Foreskin melanocyte (primary cell): ENCODE measurements at places on chromosomes 6 and 20.
A peak's percentile ranks its signal among the peaks of the same experiment; 100 is the strongest.

DNA sequence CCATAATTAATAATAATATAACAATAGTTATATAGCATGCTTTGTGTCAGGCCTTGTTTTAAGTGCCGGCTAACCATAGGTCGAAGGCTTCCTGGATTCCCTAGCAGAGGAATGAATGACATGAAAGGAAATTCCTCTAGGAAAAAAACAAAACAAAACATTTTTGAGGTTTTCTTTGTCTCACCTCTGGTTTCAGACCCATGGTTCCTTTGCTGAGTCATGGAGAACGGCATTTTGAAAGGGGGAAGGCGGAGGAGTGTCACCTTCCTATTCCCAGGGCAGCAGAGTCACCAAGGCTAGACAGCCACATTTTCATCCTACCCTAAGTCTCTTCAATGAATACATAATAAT, 25.3 kb upstream of the CCND3 start:
- DNase-seq = no peak

GRCh38 chr6:15320693-15321092, 74.8 kb downstream of the JARID2 start:
- DNase-seq = no peak

DNA sequence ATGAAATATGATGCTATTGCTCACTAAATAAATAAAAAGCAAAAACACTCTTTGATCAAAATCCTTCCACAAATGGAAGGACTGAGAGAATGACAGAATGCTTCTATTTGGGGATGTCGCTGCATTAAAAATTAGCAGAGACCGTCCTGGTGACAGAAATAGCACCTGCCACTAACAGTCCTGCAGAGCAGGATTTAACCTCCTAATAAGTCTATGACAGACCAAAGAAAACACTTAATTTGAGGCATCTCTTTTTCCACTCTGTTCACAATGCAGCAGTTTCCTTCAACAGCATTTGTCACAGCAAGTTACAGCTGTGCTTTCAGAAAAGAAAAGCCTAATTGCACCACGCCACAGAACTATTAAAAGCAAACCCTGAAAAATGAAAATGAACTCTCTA, 140.6 kb upstream of the BEND6 start:
- DNase-seq = no peak

DNA sequence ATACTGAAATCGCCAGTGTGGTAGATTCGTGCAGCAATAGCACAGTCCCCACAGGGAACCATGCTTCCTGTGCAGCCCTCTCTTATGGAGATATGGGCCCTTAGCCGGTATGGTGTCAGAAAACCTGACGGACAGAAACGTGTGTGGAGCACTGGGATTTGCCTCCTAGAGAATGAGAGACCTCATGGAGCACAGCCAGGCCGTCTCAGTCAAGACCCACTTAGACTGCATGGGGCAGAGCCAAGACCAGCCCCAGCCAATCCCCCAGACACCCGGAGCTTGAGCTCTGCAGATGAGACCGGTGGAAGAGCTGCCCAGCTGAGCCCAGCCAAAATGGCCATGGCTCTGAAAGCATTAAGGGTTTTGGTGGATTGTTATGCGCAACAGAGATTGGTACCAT, 163.7 kb downstream of the DLL1 start:
- DNase-seq = no peak

DNA sequence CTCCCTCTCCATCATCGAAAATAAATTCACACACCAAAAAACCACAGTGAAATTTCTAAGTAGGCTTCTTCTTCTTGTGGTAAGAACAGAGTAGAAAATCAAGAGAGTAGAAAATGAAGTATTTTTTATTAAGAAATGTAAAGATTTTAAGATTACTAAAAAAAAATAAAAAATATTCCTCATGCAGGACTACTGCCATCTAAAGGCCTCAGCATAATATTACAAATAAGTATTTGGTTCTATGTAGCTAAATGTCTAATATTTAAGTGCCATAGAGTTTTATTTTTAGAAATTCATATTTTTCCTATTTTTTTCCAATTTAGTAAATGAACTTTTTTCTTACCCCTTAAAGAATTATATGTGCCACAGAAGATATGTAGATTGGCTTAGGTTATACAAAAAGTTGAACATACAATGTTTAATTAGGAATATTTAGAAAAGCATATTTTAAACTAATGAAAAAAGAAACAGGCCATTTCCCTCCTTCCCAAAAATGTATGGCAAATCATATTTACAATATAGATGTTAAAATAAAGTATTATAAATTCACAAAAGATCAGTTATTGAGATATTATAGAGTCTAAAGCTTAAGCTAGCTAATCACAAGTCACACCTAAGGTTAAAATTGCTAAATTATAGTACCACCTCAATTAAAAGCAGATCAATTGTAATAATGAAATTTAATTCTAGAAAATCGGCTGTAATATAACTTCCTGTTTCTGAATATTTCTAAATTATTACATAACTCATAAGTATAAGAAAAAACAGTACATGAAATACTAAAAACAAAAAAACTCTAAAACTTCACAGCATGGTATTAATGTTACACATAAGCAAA, 3.5 kb upstream of the NT5DC1 start:
- no peak for DNase-seq

GRCh38 chr6:106563614-106564013, 65.7 kb downstream of the RTN4IP1 start:
- DNase-seq = no peak

DNA sequence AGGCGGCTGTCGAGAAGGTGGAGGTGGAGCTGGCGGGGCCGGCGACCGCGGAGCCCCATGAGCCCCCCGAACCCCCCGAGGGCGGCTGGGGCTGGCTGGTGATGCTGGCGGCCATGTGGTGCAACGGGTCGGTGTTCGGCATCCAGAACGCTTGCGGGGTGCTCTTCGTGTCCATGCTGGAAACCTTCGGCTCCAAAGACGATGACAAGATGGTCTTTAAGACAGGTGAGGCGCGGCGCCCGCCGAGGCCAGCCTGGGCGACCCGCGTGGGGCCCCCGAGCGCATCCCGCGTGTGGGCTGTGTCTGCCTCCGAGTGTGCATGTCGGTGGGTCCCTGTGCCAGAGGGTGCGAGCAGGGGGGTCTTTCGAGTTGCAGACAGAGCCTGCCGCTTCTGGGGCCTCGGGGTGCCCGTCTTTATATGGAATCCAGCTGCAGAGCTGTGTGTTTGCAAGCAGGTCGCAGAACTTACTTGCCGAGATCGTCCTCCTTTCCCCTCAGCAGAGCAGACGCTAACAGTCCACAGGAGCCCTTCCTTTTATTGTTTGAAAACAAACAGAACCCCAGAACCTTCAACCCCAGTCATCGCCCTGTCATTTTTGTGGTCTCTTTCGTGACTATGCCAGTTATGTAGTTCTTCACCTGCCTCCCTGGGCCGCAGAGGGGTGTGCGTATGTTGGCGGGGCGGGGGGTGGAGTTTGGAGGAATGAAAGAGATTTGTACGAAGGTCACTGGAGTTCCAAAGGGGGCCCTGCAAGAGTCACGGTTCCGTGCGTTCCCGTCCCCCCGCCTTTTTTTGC, 766 bp downstream of the SLC16A10 start:
- DNase-seq = no peak

GRCh38 chr6:52909131-52909530, 367 bp downstream of the GSTA3 start:
- DNase-seq = no peak

DNA sequence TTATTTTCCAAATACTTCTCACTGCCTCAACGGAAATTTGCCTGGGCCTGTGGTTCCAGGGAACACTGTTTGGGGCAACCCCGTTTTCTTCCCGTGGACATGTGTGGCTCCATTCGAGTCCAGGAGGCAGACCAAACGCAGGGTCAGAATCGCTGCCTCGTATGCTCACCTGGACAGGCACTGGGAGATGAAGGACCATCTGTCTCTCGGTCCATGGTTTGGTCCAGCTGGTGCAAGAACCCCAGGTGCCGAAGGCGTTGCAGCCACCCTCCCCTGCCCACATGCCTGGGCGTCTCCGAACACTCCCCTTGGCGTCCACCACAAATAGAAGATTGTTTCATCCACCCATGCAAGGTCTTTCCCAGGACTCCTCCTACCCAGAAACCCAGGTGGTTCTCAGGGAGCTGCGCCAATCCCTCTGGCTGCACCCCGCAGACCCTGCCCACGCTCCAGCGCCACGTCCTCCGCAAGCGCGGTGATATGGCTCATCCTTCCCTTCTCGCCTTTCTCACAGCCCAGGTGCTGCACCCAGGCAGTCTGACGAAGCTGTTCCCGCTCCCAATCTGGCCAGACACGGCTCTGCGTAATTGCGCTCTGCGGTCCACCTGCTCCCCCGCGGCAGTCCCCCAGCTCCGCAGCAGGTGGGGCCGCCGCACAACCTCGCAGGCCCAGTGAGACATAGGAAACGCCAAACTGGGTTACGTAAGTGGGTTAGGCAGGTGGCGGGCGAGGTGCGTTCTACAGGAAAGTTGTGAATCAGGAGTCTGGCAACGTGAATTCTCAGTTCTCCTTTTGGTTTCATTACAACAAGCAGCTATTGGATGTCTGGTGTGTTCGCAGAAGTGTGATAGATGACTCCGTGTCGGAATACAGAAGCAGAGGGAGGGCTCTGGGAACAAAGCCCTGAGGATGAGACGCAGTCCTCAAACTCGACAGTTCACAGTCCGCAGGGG, 146.2 kb upstream of the ECI2 start:
- no peak for DNase-seq

DNA sequence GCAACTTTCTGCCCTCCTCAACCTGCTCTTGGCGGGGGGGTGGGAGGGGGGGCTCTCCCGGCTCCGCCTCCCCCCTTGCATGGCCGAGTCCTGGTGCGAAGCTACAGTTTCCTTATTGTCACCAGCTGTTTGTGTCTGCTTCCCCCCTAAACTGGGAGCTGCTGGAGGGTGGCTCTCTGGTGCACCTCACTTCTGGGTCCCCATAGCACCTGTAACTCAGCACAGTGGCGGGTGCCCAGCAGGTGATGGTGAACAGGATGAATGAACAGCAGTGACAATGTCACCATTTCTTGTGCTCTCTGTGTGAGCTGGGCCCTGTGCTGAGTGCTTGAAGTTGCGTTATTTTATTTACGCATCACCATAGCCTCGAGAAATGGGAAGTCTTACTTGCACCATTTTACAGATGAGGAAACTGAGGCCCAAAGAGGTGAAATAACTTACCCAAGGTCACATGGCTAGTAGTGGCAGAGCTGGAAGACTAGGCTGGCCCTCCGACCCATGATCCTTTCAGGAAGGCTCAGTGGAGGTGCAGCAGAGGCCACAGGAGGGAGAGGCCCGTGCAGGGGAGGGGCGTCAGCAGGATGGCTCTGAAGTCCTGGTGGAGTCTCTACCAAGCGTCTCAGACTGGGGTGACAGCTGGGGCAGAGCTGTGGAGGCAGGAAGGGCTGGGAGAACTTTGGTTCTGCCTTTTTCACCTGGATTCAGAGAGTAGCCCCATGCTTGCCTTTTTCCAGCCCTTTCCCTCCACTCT, 41.8 kb downstream of the SRC start:
- no peak for DNase-seq

DNA sequence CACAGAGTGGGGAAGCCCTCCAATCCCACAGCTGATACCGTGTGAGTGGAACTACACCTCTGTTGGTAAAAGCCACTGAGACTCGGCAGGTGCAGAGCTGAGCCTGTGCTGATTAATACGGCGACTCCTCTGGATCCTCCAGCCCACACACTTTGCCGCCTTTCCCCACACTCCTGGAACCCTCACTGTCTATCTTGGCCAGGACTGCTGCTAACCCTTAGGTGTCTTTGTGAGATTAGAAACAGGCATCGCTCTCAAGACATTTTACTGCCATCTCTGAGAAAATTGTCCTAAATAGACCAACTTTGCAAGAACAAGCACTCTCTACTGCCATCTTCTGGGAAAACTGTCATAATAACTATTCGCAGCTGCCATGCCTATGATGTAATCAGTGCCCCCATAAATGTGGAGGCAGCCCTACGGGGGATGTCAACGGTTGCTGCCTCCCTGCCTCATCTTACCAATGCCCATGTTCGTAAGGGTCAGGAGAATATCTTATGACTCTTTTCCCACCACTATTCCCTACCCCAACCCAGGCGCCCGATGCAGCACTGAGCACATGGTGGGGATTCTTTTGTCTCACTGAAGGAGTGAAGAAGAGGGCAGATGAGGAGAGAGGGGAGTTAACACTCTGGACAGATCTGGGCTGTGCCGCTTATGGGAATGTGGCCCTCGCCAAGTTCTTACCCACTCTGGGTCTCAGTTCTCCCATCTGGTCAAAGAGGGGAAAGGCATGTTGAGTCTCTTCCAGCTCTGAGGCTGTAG, 26.1 kb upstream of the KCNB1 start:
- DNase-seq = peak; percentile 12

GRCh38 chr6:22361576-22361975, 64.7 kb upstream of the PRL start:
- DNase-seq = no peak

DNA sequence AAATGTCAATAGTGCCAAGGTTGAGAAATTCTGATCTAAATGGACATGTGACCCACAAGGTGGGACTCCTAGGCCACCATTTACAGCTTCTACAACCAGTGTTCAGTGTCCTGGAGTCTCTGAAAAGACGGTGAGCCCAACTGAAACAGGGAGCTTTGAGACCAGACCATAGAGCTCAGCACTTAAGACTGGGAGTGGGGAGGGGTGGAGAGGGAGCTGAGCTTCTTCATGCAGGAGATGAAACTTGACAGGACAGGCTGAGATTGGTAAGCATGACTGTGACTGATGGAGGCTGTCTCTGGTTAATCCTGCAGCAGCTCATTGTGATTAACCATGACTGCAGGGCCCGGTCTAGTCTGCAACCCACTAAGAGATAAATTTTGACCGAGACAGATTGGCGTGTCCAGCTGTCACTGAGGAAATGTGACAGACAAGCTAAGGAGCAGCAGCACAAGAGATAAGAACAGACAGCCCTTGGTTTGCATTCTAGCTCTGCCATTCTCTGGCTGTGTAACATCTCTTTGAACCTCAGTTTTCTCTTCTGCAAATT, 1.4 kb upstream of the AAR2 start:
- DNase-seq = no peak

- DNase-seq = no peak
Measured at GRCh38 chr6:169632841-169633240, 69.0 kb downstream of the WDR27 start.

GRCh38 chr6:29925321-29925720, 17.0 kb upstream of the HLA-A start:
- no peak for DNase-seq

GRCh38 chr20:63911176-63911575, 16.2 kb downstream of the DNAJC5 start:
- DNase-seq = no peak

- no peak for DNase-seq
Measured at GRCh38 chr6:6348256-6348655, 27.8 kb upstream of the F13A1 start.
